ENCODE measurements at places on chromosomes 1 and 21.
A peak's percentile ranks its signal among the peaks of the same experiment; 100 is the strongest.

GRCh38 chr1:10257851-10258250 is 47.5 kb downstream of the KIF1B start:
- no peak for DNase-seq

GRCh38 chr1:19007491-19008441 is 51.3 kb upstream of the IFFO2 start:
- DNase-seq, result no peak

GRCh38 chr1:212500983-212501382 is 68.3 kb downstream of the NENF start:
- no peak for DNase-seq

DNA sequence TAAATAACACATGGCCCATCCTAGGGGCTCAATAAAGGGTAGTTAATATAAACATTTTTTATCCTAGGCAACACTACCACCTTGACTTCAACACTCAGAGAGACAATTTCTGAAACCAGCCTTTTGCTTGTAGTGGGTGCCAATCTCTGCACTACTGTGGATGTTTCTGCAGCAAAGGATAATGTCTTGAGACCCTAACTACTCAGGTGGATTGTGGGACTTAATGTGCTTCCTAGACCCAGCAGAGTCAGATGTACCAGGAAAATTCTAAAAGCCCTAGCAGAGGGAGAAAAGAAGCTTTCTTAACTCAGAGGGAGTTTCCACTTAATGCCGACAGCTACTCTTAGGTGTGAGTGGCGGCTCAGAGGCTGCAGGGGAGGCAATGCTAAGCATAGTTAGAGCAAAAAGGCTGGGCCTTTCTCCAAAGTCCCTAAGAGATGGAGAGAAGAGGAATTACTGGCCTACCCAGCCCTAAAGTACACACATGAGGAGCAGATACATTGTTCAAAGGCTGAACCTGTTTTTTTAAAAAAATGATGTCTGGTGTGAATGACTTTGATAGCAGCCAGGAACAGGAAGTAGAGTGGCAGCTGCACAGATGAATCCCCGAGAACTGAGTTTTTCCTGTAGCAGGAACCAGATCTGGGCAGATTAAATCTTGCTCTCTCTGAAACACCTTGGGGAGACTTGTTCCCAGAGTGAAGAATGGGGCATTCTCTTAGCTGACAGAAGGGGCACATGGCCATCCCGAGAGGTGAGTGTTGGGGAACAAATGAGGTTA is 33.5 kb upstream of the ABCD3 start:
- DNase-seq, result peak; percentile 18

DNA sequence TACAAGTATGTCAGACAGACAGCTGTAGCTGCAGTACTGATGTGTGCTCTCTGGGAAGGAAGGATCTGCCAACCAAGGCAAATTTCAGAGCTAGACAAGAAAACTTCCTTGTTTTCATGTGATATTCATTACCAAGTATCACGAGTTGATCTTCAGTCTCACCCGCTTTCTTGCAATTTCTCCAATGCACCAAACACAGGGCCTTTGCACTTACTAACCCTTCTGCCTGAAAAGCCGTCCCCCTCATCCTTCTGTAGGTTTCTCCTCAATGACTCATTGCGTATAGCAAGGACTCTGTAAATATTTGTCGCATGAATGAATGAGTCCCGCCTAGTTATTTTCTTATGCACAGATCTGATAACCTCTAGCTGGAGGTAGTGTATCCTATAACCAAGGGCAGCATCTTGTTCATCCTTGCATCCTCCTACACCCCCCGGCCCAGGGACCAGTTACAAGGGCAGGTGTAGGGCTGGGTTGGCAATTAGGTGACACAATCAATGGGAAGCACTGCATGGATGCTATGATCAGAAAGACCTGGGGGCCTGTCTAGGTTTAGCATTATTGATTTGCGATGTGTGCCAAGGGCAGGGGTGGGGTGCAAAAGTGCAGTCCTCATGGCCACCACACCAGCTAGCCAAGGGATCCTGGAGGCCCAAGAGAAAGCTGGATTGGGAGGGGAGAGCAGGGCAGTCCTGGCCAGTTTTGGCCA is 51.4 kb upstream of the GPR157 start:
- no peak for DNase-seq

- DNase-seq, result no peak
Observed at GRCh38 chr1:65213271-65214023, 65.4 kb downstream of the AK4 start.

GRCh38 chr1:96346719-96347118 is 374.9 kb upstream of the PTBP2 start:
- DNase-seq, result no peak

DNA sequence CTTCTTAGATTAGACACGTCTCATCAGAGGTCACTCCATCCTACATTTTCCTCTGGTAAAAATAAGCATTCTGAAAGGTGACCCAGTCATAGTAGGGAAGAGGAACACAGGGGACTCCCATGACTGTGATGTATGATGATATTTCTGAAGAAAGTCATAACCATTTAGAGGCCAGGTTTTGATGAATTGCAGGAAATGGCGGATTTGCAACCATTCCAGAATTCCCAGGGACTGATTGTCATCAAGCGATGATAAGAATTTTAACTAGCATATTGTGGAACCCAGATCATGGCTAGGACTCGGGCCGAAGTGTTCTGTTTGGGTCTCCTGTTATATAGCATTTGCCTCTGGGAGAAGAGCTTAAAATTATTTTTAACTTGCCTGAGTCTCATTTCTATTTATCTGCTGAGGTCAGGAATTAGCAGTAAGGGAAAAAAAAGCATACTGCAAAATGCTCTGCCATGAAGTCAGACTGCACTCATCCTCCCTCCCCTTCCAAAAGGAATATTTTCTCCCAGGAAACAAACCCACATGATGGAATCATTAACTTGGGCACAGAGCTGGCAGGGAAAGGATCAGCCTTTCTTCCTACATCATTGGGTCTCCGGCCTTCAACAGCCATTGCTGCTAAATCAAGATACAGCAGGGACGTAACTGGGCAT is 286.7 kb downstream of the HLX start:
- DNase-seq, result no peak

DNA sequence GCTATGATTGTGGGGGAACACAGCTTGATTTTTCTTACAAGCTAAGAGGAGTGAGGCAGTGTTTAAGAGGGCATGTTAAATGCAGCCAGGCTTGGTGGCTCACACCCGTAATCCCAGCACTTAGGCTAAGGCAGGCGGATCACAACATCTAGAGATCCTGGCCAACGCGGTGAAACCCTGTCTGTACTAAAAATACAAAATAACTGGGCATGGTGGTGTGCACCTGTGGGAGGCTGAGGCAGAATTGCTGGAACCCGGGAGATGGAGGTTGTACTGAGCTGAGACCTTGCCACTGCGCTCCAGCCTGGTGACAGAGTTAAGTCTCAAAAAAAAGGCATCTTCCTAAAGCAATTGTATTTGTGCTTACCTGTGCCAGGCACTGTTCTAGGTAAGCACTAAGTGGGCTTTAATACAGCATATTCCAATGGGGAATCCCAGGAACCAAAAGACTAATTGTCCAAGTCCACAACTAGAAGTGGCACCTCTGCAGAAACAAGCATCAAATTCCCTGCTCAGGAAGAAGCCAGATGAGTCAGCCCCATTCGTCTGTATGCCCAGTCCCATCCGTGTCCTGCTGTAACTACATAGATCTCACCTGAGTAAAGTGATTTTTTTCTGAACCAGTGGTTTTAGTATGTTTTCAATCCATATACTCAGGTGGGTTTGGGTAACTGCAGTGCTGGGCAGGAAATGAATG is 4.6 kb downstream of the RCC1 start:
- peak; percentile 48 for DNase-seq

GRCh38 chr1:20220036-20220435 is 33.7 kb upstream of the PLA2G2C start:
- DNase-seq, result no peak

GRCh38 chr1:55500601-55501000 is 285.4 kb upstream of the USP24 start:
- DNase-seq, result no peak

DNA sequence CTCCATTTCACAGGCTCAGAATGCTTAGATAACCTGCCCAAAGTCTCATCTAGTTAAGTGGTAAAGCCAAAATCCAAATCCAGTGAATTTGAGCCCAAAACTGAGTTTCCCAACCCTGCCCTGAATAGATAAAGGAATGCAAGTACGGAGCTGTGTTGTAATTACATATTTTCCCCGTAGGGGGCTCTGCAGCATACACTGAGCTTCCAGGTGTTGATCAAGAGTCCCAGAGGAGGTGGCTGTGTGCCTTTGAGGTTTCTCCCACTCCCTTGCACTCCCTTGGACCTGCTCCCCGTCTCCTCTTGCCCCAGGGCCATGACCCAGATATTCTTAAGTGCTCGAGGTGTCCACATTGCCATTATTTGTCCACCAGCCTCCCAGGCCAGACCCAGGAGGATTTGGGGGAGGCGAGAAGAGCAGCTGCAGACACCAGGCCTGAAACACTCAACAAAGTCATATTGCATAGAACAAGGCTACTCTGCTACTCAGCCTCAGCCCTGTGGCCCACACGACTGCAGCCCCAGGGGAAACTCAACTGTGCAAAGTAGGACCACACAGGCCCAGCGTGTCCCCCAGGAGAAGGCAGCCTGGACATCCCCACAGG is 18.4 kb upstream of the LY9 start:
- DNase-seq, result peak; percentile 4

DNA sequence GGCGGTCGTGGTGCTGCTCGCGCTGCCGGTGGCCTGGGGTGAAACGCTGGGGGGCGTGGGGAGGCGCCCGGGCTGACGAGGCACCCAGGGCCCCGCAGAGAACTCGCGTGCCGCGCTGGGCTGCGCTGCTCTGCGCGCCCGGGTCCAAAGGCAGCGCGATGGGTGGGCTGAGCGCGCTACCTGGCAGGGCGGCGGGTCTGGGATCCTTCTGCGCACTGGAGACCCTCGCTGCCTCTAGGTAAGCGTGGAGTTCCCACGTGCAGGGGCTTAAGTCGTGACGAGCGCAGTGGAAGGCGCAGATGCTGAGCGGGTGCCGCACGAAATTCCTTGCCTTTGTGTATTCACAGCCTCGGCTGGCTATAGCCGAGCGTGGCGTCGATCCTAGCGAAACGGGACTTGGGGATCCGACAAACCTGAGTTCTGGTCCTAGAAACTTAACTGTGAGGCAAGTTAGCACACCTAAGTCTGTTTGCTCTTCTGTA is 24.6 kb downstream of the CR1L start:
- no peak for DNase-seq

GRCh38 chr1:100869996-100870395 is 24.6 kb downstream of the EXTL2 start:
- no peak for DNase-seq

GRCh38 chr1:16137890-16138467 is 17.9 kb downstream of the EPHA2 start:
- no peak for DNase-seq

- no peak for DNase-seq
Observed at GRCh38 chr1:65630855-65631254, 161.8 kb upstream of the PDE4B start.

GRCh38 chr1:207486198-207486597 is 9.8 kb upstream of the CR1 start:
- no peak for DNase-seq

- DNase-seq, result no peak
Observed at GRCh38 chr1:94125551-94126514, 4.9 kb upstream of the ABCA4 start.

DNA sequence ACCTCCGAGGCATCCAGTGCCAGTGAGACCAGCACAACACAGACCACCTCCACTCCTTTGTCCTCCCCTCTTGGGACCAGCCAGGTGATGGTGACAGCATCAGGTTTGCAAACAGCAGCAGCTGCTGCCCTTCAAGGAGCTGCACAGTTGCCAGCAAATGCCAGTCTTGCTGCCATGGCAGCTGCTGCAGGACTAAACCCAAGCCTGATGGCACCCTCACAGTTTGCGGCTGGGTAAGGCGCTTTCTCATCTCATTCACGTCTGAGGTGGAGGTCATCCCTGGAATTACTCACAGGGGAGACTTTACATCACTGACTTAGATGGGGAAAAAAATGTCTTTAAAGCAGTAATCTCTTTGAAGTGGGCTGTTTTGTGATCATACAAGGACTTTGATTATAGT is 106.3 kb downstream of the CD247 start:
- no peak for DNase-seq

DNA sequence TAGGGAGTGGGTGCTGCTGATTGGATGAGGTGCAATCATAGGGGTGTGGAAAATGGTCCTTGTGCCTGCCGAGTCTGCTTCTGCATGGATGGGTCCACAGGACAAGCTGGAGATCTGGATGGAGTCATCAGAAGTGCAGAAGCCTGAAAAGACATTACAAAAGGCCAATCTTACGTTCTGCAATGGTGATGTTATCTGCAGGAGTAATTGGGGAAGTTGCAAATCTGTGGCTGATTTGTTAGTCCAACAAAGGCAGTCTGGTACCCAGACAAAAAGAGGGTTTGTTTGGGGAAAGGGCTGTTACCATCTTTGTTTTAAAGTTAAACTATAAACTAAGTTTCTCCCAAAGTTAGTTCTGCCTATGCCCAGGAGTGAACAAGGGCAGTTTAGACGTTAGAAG is 166.5 kb downstream of the PGBD5 start:
- DNase-seq, result no peak

DNA sequence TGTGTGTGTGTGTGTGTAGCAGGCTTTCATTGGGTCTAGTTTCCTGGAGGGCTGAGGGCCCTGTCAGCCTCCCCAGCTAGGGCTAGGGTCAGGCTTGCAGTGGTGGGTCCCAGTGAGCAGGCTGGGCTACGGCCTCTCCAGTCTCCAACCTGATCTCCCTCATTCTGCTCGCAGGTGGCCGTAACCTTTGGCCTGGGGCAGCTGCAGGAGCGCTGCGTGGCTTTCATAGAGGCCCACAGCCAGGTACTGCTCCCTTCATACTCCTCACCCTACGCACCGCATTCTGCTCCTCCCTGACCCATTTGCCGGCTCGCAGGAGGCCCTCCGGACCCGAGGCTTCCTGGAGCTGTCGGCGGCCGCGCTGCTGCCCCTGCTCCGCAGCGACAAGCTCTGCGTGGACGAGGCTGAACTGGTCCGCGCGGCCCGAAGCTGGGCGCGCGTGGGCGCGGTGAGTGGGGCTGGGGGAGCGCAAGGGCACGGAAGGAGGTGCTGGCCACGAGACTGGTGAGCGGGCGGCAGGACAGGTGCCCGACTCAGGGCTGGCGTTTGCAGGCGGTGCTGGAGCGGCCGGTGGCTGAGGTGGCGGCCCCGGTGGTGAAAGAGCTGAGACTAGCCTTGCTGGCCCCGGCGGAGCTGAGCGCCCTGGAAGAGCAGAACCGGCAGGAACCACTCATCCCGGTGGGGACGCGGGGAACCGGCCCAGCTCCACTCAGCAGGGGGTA is 4.7 kb downstream of the BTBD19 start:
- DNase-seq, result no peak

DNA sequence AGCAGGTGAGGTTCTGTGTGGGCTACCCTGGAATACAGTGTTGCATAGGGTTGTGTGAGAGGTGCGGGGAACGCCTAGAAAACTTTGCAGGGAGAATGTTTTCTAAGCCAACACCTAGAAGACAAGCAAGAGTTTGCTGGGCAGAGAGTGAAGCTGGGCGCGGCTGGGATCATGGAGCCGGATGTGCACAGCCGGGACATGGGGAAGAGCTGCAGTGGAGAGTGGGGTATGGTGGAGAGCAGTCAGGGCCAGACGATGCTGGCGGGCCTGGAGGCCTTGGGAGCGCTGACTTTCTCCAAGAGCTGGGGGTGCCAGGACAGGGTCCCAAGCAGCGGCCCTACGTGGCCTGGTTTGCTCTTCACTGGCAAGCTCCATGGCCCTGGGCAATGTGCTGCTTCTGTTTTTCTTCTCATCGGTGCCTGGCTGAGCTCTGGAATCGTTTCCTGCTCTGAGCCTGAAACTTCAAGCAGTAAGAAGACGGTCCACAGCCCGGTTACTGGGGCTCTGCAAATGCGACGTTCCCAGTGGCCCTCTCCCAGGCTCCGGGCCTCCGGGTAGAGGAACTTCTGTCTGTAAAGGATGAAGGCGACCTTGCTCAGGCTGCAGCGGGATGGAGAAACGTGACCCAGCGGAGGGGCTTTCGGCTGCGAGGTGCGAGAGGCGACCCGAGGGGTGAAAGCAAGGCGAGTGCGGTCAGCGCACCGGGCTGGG is 51.9 kb upstream of the CD34 start:
- no peak for DNase-seq
